ENCODE measurements at places on chromosomes 13 and 19.

GRCh38 chr13:71618159-71618558 lies 248.8 kb downstream of the DACH1 start:
- no peak for DNase-seq

GRCh38 chr19:49255674-49256073 lies 69.3 kb downstream of the SLC6A16 start:
- no peak for DNase-seq

GRCh38 chr13:27170221-27170515 lies 1.4 kb downstream of the USP12 start:
- peak; percentile 28 for DNase-seq

DNA sequence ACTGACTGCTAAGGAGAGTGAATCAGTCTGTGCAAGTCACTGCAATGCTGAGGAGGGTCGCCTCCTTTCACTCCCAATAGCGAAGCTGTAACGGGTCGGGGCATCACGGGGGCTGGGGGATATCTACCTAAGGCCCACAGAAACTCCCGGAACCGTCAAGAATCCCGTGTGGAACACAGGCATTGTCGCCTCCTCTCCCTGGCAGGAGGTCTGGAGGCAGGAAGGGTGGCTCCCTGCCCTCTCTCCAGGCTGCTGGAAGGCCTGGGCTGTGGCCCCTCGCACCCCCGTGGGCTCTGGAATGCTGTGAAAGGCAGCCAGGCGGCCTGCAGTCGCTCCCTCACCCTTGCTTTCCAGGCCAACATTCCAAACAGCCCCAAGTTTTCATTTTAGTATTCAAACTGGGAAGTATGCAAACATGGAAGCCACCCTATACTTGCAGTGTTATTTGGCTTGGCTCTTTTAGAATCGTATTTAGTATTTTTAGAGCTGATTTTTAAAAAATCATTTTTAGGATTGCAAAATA lies 109.4 kb downstream of the CRYL1 start:
- DNase-seq, result no peak

DNA sequence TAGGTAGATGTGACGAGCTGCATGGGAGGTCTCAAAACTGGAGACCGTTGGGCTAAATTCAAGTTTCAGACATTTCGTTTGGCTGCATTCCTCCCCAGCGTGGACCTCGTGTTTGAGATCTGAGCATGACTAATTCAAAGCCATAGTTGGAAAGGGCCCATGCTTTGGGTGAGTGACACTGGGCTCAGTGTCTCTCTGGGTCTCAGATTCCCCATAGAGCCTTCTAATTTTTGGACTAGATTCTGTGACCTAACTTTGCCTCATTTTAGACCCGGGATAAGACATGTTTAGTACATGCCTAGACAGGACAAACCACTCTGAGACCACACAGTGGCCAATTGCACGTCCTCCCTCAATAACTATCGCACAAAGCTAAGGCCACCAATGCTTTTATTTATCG lies 16.6 kb downstream of the CKM start:
- no peak for DNase-seq

- no peak for DNase-seq
These were observed 60.8 kb downstream of the KCTD12 start for GRCh38 chr13:76825430-76825829.

- DNase-seq, result no peak
These were observed 8.4 kb downstream of the DACH1 start for GRCh38 chr13:71858647-71859046.

DNA sequence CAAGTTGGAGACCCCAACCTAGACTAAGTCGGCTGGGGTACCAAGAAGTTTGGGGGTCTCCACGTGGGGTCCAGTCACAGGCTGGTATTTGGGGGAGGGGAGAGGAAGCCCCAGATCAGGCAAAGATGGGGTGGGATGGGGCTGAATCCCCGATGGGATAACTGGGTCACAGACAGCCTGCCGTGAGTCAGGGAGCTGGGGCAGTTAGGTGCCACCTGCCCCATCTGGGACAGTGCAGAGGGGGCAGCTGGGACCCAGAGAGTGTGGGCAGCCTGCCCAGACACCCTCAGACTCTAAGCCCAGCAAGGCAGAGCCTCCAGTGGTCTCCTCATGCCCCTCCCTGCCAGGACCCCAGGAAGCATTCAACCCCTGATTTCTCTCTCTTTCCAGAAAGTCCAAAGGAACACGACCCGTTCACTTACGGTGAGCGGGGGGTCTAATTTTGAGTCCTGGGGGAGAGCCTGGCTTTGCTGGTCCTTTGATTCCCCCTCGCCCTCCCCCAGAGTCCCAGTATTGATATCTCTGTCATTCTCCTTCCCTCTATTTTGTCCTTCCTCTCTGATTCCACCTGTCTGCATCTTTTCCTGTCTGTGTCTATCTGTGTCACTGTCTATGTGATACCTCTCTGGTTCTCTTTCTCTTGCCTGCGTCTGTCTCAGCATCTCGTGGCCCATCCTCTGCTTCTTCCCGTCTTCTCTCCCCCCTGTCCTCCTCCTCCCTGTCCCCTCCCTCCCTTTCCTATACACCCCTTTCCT lies 1.8 kb downstream of the FXYD1 start:
- DNase-seq, result no peak

DNA sequence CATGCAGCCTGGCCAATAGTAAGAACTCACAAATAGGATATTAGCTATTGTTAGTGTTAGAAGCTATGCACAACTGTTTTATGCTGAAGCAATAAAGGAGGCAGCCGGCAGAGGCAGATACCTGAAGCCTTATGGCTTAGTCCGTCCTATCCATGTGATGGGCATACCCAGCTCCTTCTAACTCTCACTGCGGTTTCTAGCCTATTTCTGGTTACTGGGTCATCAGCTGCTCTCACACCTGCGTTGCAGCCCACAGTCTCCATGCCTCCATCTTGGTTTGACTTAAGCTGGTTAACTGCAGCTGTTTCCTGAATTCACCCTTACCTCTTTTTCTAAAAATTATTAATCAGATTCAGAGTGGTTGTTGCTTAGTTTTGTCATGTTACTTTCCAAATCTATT lies 40.5 kb upstream of the CNMD start:
- no peak for DNase-seq

- no peak for DNase-seq
These were observed 588.1 kb downstream of the GPC6 start for GRCh38 chr13:93814658-93815057.

DNA sequence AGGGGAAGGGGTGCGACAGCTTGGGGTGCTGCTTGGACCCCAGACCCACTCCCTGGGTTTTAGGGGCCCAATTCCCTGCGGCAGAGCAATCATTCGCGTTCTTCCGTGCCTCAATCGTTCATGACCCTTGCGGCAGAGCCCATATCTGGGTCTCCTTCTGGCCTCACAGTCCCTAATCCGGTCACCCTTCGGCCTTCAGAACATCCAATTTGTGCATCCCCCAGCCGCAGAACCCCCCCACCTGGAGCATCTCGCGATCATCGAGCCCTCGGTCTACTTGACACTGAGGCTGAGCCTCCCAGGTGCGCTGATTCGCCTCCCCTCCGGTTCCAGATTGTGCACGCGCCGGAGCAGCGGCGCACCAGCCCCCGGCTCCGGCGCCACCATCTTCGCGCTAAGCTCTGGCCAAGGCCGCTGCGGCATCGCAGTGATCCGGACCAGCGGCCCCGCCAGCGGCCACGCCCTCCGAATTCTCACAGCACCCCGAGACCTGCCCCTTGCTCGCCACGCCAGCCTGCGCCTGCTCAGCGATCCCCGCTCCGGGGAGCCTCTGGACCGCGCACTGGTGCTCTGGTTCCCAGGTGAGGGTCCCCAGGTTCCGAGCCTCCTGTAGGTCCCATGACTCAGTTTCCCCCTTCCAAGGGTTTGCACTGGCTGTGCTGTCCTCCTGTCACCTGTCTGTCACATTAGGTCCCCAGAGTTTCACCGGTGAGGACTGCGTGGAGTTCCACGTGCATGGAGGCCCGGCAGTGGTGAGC lies 501 bp downstream of the GTPBP3 start:
- DNase-seq, result no peak

DNA sequence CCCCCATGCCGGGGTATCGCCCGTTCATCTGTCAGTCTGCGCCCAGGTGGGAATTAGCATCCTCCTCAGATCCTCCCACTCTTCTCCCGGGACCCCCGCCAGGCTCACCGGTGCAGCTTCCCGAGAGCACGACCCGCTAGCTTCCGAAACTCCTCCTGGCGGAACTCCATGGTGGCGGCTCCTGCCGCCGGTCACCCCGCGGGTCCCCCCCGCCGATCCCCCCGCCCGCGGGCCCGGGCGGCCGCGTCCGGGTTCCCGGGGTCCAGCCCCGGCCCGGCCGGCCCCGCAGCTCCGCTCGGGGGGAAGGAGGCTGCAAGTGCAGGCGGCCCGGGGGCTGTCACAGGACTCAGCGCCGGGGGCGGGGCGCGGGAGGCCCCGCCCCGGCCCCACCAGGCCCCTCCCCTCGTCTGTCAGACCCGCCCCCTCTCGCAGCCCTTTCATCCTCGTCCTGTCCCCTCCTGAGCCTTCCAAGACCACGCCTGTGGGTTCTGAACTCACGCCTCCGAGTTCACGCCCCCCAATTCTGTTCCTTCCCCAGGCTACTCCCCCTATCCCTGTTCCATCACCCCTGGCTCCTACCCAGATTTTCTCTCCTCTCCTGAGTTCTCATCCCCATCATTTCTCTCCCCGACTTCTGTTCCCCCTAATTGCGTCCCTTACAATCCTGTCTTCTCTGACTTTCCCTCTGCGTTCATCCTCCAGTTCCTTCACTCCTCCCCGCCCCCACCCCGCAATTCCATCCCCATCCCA lies at the start of gene SLC17A7:
Gene SLC17A7 (minus strand): TSS at position 318 of the 750 bp plus-strand sequence. CDS start 148 bp downstream, at position 170.
- DNase-seq, result no peak

DNA sequence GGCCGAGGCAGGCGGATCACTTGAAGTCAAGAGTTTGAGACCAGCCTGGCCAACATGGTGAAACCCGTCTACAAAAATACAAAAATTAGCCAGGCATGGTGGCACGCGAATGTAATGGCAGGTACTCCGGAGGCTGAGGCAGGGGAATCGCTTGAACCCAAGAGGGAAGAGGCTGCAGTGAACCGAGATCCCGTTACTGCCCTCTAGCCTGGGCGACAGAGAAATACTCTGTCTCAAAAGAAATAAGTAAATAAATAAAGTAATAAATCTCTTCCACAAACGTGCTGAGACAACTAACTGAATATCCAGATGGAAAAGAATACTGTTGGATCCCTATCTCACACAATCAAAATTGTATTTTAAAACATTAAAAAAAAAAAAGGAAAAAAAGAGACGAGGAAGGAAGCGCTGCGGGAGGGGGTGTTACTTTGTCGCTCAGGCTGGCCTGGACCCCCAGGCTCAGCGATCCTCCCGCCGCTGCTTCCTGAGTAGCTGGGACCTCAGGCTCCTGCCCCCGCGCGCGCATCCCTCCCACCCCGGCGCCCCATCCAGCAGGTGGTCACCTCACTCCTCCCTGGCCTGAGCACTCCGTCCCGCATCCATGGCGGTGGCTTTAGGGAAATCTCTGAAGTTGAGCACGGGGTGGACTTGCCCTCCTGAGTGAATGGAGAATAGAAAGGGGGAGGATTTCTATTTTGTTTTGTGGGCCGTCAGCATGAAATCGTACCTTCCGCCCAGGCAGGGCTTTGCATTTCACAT lies 628 bp upstream of the ZNF813 start:
- DNase-seq, result no peak

DNA sequence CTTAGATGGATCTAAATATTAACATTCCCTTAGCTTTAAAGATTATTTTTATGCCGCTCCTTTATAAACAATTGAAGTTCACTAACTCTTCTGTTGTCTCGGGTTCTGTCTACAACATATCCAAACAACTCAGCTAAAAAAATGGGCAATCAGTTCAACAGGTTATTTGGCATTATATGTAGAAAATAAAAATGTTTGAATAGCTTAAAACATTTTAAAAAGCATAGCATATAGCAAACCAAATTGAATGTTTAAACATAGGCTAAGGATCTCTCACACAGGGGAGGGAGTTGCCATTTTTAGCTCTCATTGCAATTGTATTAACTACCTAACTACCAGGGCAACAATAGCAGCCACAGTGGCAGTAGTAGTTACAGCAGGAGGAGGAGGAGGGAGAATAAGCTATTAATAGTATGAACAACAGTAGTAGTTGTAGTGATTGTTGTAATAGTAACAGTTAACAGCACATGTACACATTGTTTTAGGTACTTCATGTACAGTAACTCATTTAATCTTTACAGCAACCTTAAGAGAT lies 404.2 kb downstream of the KCNRG start:
- DNase-seq, result no peak

GRCh38 chr19:5054551-5055456 lies 85.9 kb downstream of the KDM4B start:
- DNase-seq, result no peak

GRCh38 chr13:59566561-59566960 lies 597.2 kb downstream of the DIAPH3 start:
- DNase-seq, result no peak

DNA sequence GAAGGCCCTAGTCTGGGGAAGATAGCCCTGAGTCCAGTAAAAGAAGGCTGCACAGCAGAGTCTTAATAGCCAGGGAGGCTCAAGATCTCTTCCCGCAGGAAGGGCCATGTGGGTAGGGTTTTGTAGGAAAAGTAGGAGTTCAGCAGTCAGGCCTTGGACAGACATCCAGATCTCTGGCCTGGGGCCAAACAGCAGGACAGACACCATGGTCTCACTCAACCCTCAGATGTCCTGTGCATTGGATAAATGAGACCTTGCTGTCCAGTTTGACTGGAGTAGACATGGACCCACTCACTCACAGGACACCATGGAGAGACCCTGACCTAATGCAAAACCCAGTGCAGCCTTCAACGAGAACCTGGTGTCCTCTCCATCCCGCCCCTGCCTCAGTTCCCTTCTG lies 3.9 kb downstream of the OCEL1 start:
- no peak for DNase-seq

DNA sequence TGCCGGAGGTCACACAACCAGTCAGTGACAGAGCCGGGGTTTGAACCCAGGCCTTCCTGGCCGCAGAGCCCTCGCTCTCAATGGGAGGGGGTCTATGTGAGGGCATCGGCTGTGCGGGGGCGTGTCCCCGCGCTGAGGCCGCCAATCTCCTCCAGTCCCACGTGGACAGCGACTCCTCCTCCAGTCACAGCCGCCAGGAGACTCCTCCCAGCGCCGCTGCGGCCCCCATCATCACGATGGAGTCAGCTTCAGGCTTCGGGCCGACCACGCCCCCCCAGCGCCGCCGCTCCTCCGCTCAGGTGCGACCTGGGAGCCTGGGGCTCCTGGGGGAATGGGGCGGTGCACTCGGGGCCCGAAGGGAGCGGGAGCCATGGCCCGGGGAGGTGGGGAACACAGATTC lies 6.0 kb downstream of the SPRED3 start:
- peak; percentile 64 for DNase-seq

GRCh38 chr13:32205431-32206096 lies 109.6 kb downstream of the ZAR1L start:
- DNase-seq, result no peak

DNA sequence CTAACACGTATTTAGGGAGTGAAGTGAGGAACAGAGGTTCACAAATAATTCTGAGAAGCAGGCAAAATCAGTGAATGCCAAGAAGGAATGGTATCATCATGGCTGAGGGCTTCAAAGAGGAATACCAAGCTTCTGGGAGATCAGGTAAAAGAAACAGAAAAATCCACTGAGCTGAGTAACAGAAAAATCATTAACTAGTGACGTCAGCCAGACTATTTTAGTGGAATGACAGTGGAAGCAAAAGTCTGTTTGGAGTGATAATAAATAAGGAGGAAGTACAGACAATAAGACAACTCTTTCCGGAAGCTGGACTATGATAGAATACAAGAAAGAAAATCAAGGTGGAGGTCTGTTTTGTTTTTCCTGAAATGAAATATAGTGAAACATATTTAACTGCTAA lies 83.5 kb downstream of the SACS start:
- DNase-seq, result no peak

Measured in activated CD4-positive, alpha-beta T cell treated with anti-CD3 and anti-CD28 coated beads, Interleukin-2, amount 50 U/mL, for 24 hours (primary cell).